ENCODE measurements at places on chromosomes 4 and X.

GRCh38 chrX:99271641-99272040, 1138.4 kb downstream of the PCDH19 start:
- DNase-seq = no peak

GRCh38 chr4:48331577-48332330, 9.6 kb upstream of the SLAIN2 start:
- DNase-seq = no peak

GRCh38 chr4:107988763-107989035, 990 bp upstream of the HADH start:
- no peak for DNase-seq

- no peak for DNase-seq
These were observed 158.3 kb upstream of the SCML1 start for GRCh38 chrX:17579026-17579425.

GRCh38 chrX:131332331-131332730, 43.2 kb upstream of the IGSF1 start:
- DNase-seq = no peak

- no peak for DNase-seq
These were observed 37.9 kb upstream of the GYPA start for GRCh38 chr4:144178414-144178813.

GRCh38 chr4:111754003-111754402, 391.3 kb upstream of the FAM241A start:
- DNase-seq = no peak

DNA sequence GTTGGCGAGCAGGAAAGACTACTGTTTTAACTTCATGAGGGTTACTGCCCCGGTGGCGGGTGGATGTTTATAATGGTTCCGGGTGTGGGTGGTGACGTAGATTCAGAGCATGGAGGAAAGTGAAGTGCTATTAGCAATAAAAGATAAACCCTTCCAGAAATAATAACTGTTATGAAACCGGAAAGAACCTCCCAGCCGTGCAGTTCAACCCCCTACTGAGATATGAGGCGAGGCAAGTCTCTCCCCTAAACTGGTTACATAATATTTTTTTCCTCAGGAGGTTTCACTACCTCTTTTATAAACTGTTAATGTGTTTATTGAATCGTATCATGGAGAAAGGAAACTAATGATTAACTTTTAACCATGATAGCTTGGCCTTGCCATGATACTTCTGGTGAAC, 33.9 kb upstream of the STIM2 start:
- no peak for DNase-seq

GRCh38 chr4:186946682-186947294, 223.1 kb upstream of the FAT1 start:
- no peak for DNase-seq

GRCh38 chr4:82491251-82491960, 61.0 kb downstream of the ENOPH1 start:
- DNase-seq = no peak

GRCh38 chr4:26248647-26249046, 72.2 kb upstream of the RBPJ start:
- no peak for DNase-seq

DNA sequence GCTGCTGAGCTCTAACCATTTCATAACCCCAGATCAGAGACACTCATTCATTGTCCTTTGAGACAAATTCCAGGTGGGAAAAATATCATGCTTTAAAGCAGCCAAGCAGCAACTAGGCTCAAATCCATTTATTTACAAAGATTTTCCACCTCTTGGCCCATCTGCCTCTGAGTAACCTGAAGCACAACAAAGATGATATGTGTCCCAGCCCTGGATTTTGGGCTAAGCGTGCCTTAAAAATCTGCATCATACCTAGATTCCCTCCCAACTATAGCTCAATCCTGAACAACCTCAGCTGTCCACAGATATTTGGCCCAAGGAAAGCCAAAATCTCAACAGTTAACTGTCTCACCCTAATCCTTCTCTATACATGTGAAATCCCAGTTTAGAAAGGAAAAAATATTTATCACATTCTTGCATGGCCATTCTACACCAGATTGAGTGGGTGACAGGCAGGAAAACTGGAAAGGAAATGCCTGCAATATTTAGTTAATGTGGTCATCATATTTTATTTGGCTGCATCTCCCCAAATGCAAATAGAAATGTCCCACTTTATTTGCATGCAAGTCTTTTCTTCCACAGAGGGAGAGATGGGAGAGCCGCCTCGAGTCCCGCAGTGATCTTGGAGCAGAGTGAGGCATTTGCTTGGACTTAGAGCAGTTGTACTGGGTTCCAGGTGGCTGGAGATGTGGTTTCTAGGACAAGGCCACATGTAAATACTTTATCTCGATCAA, 146.4 kb upstream of the EOLA2 start:
- no peak for DNase-seq

DNA sequence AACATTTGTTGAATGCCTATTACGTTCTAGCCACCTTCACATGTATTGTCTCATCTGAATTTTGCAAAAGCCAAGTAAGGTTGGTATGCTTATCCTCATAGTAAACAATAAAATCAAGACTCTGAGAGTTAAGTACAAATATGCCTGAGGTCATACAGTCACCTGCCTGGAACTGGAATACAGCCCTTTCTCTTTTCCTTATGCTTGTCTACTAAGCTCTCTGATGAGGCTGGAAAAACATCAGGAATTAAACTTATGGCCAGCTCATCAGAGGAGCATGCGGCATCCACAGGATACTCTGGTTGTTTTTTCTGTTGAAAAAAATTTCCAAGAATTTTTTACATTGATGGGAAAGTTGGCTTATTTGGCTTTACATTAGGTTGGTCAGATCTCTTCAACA, 35.5 kb downstream of the NCAPG start:
- DNase-seq = no peak

- DNase-seq = no peak
These were observed 11.7 kb downstream of the TRMT2B start for GRCh38 chrX:101040197-101040596.

GRCh38 chrX:42825201-42825600, 47.2 kb upstream of the PPP1R2C start:
- DNase-seq = no peak

DNA sequence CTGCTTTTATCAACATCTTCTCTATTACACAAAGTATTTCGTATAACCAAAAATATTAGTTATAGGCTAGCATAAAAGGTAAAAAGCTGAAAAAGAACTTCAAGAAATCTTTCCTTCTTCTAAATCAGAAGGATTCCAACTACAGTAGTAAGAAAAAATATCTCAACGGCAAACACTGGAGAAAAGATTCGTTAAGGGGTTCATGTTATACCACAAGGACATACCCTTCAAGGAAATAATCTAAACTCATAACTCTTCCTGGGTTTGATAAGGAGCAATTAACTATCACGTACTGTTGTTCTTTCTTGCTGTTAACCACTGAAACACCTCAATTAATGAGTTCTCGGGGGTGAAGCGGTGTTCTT, 1.5 kb downstream of the SMIM14 start:
- DNase-seq = no peak

- DNase-seq = no peak
These were observed 10.9 kb downstream of the SH3D19 start for GRCh38 chr4:151314479-151314878.

DNA sequence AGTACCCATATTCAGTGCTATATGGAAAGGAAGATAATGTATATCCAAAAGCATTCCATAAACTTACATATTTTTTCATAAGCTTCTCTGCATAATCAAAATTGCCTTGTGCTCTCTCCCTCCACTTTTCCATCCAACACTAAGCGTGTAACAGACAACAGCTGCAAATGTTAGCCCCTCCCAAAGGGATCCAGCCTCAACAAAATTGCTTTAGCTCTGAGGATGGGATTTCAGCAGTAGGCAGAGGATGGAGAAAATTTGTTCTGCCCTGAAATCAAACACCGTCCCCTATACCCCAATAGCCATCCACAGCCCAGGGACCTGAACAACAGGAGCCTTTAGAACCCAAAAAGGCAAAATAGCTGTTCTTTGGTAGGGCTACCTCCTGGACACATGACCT, 28.8 kb upstream of the FGF13 start:
- no peak for DNase-seq

GRCh38 chrX:63426519-63426918, 75.4 kb upstream of the SPIN4 start:
- no peak for DNase-seq

DNA sequence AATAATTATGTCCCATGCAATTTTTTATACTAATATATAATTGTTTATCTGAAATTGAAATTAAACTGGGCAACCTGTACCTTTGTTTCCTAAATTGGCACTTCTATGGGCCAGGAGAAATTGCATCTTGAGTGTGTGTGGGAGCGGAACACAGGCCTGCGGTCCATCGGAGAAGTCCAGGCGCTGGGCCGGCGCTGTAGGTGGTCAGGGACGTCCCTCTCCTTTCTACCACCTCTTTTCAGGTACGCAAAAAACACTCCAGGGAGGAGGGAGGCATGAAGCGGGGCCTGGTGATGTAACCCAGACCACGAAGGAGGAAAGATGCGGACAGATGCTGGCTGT, 717 bp downstream of the MGAT4D start:
- DNase-seq = no peak

GRCh38 chr4:107120661-107121060, 84.5 kb upstream of the DKK2 start:
- DNase-seq = no peak

DNA sequence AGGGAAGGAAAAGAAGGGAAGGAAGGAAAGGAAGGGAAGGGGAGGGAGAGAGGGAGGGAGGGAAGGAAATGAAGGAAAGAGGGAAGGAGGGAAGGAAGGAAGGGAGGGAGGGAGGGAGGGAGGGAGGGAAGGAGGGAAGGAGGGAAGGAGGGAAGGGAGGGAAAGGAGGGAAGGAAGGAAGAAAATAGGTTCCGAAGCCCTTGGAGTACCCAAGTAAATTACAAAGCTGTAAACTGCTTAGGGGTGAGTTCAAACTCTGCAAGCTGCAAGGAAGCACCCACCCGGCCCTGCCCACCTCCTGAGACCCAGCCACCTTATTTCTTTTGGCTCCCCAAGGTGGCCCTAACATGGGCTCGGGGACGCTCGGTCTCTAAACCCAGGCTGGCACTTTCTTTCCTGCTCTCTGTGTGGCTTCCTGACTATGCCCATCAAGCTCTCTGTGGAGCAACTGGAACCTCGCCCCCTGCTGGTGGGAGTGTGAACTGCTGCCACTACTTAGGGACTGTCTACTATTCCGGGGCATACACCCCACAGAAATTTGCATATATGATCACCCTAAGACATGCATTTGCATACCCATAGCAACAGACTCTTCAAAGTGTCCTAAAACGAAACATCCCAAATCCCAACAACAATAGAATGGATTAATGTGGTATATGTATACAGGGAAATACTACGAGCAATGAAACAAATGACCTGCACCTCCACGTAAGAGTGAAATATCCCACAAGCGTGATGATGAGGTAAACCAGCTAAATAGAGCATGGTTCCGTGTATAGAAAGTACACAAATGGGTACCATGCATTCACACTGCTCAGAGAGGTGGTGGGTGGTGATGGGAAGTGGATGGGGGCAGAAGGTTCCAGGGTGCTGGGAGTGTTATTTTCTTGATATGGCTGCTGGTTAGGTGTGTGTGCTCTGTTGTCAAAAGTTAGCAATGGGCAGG, 151.7 kb upstream of the TBL1X start:
- no peak for DNase-seq

DNA sequence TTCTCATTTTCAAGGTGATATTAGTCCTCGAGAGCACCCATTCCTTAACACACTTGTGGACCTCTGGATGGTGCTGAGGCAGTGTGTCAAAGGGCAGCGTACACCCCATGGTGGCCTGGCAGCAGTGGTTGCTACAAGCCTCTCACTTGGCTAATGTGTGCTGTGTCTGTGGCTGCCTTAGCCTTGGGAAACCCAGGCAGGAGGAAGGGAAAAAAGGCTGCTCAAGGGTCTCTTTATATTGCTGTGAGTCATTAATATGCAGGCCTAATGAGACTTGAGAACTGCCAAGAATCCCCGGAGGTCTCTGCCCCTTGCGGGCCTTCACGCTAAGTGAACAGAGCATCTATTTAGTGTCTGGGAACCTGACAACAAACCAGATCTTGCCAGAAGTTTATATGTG, 7.0 kb downstream of the PCDH10 start:
- DNase-seq = no peak

DNA sequence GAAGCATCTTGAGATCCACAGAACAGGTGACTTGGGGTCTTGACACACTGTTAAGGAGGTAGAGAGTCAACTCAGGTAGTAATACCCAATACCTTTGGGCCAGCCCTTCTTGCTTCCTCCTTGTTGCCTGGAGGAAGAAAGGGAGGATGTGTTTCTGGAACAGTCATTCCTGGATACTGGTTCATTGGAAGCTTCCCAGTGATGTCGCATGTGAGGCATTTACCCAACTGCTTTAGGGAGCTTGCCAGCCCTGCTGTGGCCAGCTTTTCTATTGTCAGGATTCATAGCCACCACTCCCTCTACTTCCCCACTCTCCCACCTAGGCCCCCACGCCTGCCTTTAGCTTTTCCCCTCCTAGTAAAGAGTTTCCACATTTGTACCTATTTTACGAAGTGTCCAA, 310.3 kb upstream of the PRPS2 start:
- no peak for DNase-seq

DNA sequence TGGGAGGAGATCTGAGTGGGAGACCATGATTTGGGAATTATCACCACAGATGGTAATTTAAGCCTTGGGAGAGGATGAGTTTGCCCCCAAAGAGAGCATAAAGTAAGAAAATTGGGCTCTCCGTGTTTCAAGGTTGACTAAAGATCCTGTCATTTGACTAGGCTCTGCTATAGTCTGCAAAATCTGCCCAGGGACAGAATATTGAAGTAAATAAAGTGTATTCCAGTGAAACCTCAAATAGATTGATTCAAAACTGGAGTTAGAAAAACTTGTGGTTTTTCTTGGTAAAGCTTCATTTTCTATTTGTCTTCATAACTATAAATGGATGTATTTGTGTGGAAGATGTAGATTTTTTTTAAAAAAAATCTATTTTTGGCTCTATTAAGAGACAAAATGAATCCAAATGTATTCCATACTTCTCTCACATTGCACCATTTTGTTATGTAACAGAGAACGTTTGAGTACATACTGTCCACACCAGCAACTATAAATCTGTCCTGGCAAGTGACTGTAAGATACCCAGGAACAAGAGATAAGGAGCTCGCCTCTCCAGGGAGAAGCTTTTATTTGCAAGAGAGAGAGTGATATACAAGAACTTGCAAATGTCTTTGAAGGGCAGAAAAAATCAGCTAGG, 170.2 kb downstream of the CBR4 start:
- no peak for DNase-seq

GRCh38 chrX:137566746-137567679, 1.1 kb downstream of the ZIC3 start:
- DNase-seq = no peak
